Astrocyte (in vitro differentiated cells and primary cell): ENCODE measurements at places on chromosomes 1 and 21.
A peak's percentile ranks its signal among the peaks of the same experiment; 100 is the strongest.

DNA sequence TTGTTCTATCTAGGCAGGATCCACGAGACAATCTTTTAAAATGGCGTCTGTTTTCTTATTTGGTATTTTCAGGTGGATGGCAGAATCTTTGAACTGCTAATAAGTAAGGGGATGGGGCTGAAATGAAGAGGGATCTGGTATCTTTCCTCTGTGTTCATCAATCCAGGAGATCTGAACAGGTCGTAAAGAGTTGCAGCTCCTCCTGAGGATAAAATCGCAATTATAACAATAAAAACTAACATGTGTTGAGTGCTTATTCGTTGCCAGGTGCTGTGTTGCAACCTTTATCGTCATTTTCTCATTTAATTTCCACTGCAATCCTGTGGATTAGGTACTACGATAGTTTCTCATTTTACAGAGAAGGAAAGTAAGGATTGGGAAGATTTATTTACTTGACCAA is 134.6 kb upstream of the DPYD start:
- DNase-seq: no peak

- DNase-seq: no peak
Observed at GRCh38 chr1:65233782-65234181, 75.6 kb upstream of the DNAJC6 start.

- DNase-seq: no peak
Observed at GRCh38 chr21:34552360-34553098, 40.5 kb upstream of the KCNE1 start.

DNA sequence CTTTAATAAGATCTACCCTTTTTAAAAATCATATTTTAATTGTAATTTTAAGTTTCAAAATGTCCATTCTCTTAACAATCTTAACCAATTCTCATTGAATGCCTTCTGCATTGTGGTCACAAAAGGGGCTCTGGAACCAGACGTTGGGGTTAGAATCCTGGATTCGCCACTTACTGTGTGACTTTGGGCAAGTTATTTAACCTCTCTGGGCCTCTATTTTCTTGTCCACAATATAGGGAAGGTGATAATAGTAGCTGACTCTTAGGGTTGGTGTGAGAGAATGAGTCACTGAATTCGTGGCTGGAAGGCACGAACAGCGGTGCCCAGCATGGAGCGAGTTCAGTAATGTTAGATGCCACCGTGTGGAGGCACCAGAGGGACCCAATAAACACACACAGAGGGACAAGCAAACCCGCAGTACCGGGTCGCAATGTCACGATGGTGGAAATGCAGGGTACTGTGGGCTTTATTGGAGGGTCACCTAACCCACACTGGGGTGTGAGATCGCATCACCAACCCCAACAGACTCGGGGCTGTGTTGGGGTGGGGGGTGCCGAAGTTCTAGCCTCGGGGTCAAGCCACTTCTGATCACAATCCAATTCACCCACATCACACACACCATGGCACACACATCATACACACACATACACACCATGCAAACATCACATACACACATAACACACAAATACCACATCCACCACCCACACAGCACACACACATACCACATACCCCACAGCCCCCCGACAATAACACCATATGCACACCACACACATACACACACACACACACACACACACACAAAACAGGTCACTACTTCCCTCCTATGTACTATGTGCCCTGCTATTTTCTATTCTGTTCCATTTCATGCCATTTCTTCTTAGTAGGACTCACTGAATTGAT is 27.0 kb upstream of the IFNAR2 start:
- DNase-seq: no peak

GRCh38 chr1:240833075-240833474 is 221.1 kb upstream of the GREM2 start:
- DNase-seq: peak; percentile 3

- DNase-seq: peak; percentile 48
Observed at GRCh38 chr1:97245682-97246081, 524.1 kb downstream of the PTBP2 start.

DNA sequence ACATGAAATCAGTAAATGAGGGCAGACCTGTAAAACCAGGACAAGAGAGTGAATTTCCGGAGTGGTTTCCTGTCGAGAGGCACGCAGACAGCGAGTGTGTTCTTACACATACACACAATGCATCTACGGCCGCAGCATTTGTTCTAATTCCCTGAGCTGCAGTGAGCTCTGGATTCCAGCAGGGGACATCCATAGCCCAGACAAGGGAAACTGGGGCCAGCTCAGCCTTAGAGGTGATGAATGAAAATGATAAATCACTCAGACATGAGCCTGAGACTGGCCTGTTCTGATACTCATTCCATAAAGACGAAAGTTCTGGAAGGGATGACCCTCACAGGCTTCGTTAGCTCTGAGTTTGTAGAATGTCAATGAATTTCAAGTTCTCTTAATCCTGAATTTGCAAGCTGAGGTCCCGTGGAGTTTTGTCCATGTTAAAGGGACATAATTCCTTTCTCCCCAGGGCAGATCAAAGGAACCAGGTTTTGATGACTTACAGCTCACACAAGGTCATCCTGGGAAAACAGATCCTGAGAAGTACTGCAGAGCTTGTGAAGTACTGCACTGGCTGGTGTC is 207.9 kb upstream of the C1orf87 start:
- peak; percentile 72 for DNase-seq

DNA sequence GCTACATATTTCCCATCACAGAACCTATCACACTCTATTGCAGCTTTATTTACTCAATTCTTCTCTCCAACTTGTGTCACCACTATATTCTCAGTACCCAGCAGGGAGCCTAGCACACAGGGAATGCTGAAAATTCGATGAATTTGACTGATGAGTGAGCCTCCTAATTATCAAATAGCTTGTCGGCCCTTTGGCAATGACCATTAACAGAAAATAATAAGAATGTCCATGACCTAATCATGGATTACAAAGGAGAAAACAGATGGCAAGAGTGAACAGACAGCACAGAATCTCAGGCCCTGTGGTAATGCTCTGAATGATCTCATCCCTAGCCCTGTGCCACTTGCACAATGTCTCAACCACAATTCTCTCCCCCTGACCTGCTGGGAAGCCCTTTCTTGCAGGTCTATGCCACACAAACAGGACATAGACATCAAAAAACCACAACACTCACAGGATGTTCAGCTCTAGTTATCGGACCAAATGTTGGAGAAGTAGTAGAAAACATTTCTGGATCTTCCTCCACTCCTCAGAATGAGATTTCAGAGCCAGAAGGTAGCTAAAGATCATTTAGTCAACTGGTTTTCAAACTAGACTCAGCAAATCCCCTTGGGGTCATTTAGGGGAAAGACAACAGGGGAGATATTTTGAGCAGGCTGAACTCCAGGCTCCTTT is 68.4 kb downstream of the LUZP1 start:
- peak; percentile 96 for DNase-seq

DNA sequence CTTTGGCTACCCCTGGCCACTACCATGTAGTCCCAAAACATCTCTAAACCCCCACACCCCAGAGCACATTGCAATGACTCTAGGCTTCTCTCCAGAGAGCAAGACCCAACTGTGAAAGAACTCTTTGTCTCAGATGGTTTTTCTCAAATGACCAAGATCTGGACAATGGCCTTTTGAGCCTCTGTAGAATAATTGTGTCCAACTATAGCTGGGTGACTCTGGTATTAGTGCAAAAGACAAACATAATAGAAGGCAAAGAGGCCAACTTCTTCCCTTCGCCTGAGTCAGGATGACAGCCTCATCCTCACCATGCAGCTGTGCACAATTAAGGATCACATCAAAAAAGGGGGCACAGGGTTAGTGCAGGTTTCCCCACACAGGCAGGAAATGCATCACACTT is 139.6 kb downstream of the BRINP2 start:
- no peak for DNase-seq

DNA sequence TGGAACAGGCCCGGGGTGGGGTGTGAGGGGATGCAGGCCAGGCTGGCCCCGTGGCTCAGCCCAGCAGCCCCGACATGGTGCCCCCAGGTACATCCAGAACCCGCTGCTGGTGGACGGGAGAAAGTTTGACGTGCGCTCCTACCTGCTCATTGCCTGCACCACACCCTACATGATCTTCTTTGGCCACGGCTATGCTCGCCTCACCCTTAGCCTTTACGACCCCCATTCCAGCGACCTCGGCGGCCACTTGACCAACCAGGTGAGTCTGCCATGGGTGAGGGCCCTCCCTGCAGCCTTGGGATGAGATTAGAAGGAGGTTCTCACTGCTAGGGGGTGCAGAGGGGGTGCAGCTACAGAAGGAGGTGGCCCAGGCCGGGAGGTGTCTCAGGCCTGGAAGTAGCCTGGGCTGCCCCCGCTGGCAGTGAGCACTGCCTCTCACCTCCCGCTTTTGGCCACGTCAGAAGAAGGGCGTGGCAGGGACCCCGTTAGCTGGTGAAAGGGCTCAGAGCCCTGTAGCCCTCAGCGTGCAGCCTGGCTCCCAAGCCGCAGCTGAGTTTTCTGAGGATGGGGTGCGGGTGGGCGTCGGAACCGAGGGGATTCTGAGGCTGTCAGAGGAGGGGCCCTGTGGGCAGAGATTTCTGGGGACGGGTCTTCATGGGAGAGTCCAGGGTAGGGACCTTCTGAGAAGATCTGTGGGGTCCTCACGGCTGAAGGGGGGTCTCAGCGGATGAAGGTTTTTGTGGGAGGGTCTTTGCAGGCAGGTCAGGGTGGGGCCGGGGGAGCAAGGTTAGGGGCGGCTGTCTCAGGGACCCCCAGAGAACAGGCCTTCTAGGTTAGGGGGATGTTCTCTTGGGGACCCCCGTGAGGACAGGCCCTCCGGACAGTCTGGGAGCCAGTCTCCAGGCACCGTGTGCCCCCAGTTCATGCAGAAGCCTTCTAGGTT is 10.4 kb downstream of the TTLL10 start:
- DNase-seq: no peak

DNA sequence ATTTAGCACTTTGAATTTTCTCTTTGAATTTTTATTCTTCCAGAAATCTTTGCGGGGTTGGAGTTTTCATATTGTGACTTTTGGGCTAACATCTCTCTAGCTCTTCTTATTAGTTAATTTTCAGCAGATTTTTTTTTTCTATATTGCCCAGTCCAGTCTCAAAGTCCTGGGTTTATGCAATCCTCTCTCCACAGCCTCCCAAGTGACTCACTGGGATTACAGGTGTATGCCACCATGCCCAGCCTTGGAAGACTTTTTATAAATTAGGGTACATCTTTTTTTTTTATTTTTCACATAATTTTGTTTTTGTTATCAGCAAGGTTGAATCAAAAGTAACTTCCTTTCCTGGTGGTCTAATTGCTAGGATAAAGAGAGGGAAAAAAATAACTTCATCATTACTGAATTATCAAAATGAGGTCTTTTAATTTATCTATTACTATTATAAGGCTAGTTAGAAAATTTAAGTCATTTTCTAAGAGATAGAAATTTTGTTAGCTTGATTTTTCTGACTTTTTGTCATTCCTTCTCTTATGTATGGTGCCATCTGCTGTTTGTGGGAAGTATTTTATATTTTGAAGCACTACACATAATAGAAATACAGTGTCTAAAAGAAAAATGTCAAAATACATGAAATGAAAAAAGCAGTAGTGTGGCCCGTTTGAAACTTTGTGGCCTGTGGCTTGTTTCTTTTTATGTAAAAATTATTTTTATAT is 273.4 kb upstream of the CACYBP start:
- peak; percentile 10 for DNase-seq

DNA sequence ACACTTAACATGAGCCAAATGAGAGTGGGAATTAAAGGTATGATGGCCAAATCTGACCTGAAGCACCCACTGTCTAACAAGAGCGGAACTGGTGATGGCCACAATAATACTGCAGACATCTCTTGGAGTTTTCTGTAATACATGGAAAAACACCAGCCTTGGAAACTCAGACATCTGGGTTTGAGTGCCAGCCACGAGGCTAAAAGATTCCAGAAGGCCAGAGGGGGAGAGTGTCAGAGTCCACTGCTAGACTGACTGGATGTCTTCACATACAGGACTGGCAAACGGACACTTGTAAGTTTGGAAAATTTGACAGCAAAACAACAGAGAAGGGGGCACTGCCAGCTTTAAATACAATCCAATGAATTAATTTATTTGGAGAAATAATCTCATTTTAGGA is 175.1 kb downstream of the ADSS2 start:
- DNase-seq: no peak

DNA sequence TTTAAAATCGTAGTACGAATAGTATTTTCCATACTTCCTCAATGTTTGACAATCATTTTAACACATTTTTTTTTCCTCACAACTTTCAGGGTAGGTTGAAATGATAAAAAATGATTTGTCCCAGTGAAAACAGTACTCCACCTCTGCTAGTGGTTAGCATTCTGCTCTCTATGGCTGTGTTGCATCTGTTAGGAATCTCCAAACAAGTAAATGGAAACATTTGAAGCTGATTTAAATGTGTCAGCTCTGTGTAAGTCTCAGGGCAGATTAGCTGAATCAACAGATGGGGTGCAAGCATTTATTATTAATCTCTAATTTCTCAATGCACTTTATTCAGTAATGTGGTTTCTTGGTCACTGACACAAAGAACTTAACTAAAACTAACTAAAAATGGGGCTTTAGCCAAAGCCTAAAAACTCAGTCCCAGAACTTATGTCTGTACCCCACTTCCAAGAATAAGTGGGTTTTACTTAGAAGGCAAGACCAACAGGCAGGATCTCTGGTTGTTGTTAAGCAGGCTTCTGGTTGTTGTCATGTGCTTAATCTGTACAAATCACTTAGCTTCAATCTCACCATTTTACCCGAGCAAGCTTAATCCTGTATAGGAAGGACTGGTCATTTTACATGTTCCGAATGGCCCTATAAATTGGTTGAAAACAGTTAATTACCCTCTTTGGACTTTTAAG is 67.8 kb downstream of the PRRX1 start:
- no peak for DNase-seq

DNA sequence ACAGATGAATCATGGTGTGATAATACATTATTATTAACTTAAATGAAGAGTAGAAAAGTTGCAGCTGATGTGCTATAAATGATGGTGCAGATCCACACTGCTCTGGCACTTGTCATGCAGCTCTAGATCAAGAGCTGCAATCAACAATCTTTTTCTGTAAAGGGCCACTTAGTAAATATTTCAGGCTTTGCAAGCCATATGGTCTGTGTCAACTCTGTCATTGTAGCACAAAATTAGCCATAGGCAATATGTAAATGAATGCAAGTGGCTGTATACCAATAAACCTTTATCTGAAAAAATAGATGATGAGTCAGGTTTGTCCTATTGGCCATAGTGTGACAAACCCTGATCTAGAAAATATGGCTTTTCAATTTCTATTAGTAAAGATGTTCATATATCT is 66.6 kb downstream of the RGS18 start:
- no peak for DNase-seq
